ENCODE measurements at places on chromosomes 7 and 10. TPM values are rescaled to one million over a fixed set of nuclear protein-coding genes. Genes with fewer than 3 reads are reported as not detected.

GRCh38 chr10:32981760-32982159 is 23.7 kb upstream of the ITGB1 start:
- no peak for DNase-seq
- H3K36me3 ChIP-seq = no peaks in the 10 kb centered on the region
- H3K4me3 ChIP-seq = no peak overlapping the region
- no peak overlapping the region for H3K27ac ChIP-seq
- peaks cover 28% of the 10 kb centered on the region for H3K4me1 ChIP-seq
- H3K27me3 ChIP-seq = peaks cover 5% of the 10 kb centered on the region

- H3K27ac ChIP-seq = no peak overlapping the region
- H3K27me3 ChIP-seq = no peaks in the 10 kb centered on the region
- no peaks in the 10 kb centered on the region for H3K36me3 ChIP-seq
- no peak for DNase-seq
- H3K4me3 ChIP-seq = no peak overlapping the region
- H3K4me1 ChIP-seq = no peaks in the 10 kb centered on the region
These were observed 303.7 kb downstream of the BMPER start for GRCh38 chr7:34208878-34209621.

MKI67 gene
- total RNA-seq = 163 TPM

NACAD gene
- 0.30 TPM for total RNA-seq

DEPP1 gene
- 1.5 TPM for total RNA-seq

DNA sequence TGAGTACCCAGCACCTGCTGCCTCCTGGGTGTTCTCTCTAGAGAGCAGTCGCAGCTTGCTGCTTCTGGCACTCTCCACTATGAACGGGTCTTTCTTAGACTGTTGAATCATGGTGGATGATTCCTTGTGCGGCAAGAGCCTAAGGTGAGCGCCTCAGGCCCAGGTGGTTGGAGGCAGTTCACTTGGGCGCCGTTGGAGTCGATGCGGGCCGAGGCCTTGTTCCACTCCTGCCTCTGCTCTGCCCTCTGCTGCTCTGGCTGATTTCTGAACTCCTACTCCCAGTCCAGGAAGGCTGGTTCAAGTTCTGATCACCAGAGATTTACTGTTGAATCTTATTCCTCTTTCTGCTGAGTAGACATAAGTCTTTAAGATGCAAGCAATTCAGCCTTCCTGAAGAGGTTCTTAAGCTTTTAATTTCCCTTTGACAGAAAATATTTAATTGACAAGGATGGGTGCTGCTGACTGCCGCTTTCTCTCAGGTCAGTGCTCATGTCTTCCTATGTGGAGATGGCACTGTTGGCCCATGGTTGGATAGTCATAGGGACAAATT is 10.4 kb downstream of the YKT6 start:
- DNase-seq = no peak
- peaks cover 58% of the 10 kb centered on the region for H3K36me3 ChIP-seq
- H3K27ac ChIP-seq = no peak overlapping the region
- H3K4me3 ChIP-seq = no peak overlapping the region

- H3K27ac ChIP-seq = no peak within 1 kb of the TSS
- DNase-seq = no peak
- no peaks in the 10 kb centered on the region for H3K36me3 ChIP-seq
- H3K27me3 ChIP-seq = peaks cover 70% of the 10 kb centered on the region
- peaks cover 3% of the 10 kb centered on the region for H3K4me1 ChIP-seq
These were observed at the start of gene TWIST1 for GRCh38 chr7:19117091-19117869. TSS of gene TWIST1 (minus strand) at chr7:19117636. CDS start at chr7:19117321, 315 bp downstream.

DNA2 gene
- 51.6 TPM for total RNA-seq

HOXA9 gene
- total RNA-seq = not detected

DNA sequence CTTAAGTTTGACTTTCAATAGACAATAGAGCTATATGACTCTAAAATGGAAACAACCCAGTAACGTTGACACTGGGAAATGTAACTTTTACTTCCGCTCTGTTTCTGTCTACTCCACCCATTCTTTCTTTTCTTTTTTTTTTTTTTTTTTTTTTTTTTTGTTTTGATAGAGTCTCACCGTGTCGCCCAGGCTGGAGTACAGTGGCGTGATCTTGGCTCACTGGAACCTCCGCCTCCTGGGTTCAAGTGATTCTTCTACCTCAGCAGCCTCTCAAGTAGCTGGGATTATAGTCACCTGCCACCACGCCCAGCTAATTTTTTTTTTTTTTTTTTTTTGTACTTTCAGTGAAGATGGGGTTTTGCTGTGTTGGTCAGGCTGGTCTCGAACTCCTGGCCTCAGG is 13.9 kb downstream of the PRSS2 start:
- H3K27ac ChIP-seq = peak overlapping the region; percentile 83
- peaks cover 11% of the 10 kb centered on the region for H3K4me1 ChIP-seq
- peak overlapping the region; percentile 75 for H3K4me3 ChIP-seq
- peaks cover 28% of the 10 kb centered on the region for H3K36me3 ChIP-seq

H2BK1 gene
- not detected for total RNA-seq

DNA sequence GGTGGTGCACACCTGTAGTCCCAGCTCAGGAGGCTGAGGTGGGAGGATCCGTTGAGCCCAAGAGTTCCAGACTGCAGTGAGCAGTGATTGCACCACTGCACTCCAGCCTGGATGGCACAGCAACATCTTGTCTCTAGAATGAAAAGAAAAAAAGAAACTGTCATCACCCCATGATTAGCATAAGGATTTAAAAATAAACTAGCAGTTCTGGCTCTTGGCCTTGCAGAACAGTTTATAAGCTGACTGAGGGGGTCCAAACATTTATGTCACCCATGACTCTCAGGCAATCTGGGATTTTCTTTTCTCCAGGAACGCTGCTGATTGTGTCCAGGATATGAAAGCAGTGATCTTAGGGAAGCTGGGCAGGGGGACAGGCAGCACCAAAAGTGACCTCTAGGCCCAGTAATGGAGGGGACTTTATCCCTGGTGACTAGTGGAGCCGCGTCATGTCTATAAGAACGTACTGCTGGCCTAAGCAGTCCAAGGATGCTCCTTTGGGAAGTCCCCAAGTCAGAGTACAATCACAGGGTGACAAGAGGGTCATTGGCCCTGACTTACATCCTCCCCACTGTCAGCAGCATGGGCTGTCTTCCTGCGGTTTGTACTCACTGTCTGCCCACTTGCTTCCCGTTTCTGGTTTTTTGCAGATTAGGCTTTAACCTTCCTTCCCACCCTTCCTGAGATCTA is 177.4 kb downstream of the ARHGAP12 start:
- H3K4me3 ChIP-seq = no peak overlapping the region
- peaks cover 5% of the 10 kb centered on the region for H3K4me1 ChIP-seq
- H3K27me3 ChIP-seq = no peaks in the 10 kb centered on the region
- H3K36me3 ChIP-seq = no peaks in the 10 kb centered on the region
- DNase-seq = no peak

FMC1 gene
- 7.5 TPM for total RNA-seq

LRIT1 gene
- not detected for total RNA-seq

DNA sequence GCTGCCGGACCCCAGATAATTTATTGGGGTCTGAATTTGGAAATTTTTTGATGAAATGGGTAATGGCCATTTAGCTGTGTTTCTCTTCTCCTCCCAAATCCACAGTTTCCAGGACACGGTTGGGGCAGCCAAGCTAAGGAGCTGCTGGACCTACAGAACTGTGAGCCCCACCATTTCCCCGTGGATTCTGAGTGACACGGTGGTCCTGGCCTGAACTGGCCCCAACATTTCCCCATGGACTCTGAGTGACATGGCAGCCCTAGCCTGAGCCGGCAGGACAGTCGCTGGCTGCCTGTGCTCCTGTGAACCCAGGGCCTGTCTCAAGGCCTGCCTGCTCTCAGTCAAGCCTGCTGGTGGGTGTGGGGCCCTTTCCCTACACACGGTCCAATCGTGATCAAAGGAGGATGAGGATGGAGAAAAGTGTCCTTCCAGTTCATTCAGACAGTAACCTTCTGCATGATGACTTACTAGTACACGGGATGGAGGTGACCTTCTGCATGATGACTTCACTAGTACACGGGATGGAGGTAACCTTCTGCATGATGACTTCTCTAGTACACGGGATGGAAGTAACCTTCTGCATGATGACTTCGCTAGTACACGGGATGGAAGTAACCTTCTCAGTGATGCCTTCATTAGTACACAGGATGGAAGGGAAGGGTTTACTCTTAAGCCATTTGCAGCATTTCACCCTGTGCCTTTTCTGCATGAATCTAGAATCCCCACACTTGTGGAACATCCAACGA is 359.9 kb downstream of the GLRX3 start:
- H3K4me3 ChIP-seq = no peak overlapping the region
- no peaks in the 10 kb centered on the region for H3K4me1 ChIP-seq
- no peak for DNase-seq
- no peaks in the 10 kb centered on the region for H3K27me3 ChIP-seq

HOXA13 gene
- total RNA-seq = not detected

NUDT1 gene
- 68.3 TPM for total RNA-seq

ELFN1 gene
- total RNA-seq = not detected

DNA sequence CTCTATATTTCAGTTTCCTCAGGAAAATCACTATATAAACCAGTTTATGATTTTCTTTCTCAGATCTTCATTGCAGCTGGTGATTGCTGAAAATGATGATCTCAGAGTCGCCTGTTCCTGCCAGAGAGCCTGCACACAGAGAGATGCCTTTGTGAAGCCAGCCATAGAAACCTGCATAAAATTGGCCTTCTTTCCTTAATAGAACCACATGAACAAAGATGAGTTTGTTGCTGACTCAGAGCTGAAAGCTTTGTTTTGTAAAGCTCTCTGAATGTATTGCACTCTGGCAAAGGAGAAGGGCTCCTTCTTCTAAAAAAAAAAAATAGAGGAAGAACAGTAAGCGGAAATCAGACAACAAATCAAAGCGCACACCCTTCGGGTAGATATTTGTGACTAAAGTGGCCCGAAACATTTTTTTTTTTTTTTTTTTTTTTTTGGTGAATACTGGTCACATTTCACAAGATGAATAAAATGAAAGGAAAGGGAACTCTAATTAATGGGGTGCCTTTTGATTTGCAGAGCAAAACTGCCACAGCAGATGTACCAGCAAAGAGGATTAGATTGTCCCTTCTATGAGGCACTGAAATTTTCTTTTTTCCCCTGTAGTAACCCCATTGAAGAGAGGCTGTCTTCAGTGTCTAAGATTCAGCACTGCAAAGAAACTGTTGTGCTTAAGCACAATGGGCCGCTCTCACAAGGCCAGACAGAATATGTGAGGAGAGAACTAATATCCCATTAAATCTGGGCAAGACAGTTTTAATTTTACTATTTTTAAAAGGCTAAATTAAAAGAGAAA is 75.1 kb upstream of the PTPRZ1 start:
- no peaks in the 10 kb centered on the region for H3K4me1 ChIP-seq
- no peaks in the 10 kb centered on the region for H3K36me3 ChIP-seq
- DNase-seq = no peak
- no peaks in the 10 kb centered on the region for H3K27me3 ChIP-seq

- H3K4me1 ChIP-seq = no peaks in the 10 kb centered on the region
- no peak for DNase-seq
- no peak overlapping the region for H3K27ac ChIP-seq
- no peaks in the 10 kb centered on the region for H3K36me3 ChIP-seq
These were observed 1244.3 kb downstream of the REEP3 start for GRCh38 chr10:64765498-64765897.

GRCh38 chr10:126576336-126576735 is 94.2 kb downstream of the C10orf90 start:
- no peaks in the 10 kb centered on the region for H3K27me3 ChIP-seq
- no peak for DNase-seq
- H3K4me1 ChIP-seq = no peaks in the 10 kb centered on the region
- no peaks in the 10 kb centered on the region for H3K36me3 ChIP-seq

- DNase-seq = no peak
- no peaks in the 10 kb centered on the region for H3K36me3 ChIP-seq
- H3K27ac ChIP-seq = no peak overlapping the region
- H3K4me3 ChIP-seq = no peak overlapping the region
These were observed 141.9 kb downstream of the PRKG1 start for GRCh38 chr10:51215951-51216834.

DNA sequence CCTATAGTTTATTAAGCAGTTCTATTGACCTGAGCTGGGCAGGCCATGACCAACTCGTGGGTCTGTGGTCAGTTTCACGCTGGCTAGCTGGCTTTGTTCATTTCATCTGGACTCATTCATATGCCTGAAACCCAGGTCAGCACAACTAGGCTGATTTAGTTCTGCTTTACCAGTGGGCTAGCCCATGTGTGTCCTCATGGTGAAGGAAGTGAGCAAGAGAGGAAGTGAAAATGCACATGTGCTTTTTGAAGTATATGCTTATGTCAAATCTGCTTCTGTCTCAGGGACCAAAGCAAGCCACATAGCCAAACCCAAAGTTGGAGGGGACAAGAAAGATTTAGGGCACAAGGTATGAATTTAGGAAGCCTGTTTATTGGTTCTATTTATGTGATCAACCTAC is 154.5 kb downstream of the RNF133 start:
- no peak overlapping the region for H3K4me3 ChIP-seq
- no peak for DNase-seq
- H3K36me3 ChIP-seq = no peaks in the 10 kb centered on the region
- no peaks in the 10 kb centered on the region for H3K27me3 ChIP-seq

DNA sequence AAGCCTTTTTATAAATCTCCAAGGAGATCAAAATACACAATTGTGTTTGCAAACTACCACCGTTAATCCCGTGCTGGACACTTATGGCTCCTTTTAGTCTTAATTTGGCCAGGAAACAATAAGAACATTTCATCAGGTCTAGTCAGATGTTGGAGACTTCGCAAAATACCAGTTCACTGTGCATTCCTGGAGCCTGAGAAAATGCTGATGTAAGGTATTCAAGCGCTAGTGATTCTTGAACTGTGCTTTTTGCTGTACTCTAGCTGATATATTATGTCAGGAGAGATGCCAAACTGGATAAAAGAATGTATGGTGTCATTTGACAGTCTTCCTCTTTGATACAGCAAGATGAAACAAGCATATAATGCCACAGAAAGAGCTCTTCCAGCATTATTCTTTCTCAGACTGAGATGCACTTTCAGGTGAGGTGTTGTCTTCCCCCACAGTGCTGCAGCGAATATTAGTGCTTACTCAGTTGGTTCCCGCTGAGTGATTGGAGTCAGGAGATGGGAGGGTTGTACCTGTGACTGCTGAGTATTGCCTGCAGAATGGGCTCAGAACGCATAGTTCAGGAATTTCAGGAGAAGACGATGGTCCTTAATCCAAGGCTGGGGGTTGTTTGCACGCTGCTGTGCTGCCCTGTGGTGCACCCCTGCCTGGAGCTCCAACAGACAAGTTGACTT is 59.2 kb downstream of the OGDH start:
- H3K4me1 ChIP-seq = peaks cover 4% of the 10 kb centered on the region
- no peak for DNase-seq
- peaks cover 66% of the 10 kb centered on the region for H3K36me3 ChIP-seq
